ENCODE measurements at places on chromosomes 11 and 22. TPM values are rescaled to one million over a fixed set of nuclear protein-coding genes. Genes with fewer than 3 reads are reported as not detected.

LRRC32 gene
- polyA plus RNA-seq = not detected

PLAAT5 gene
- polyA plus RNA-seq = not detected

OR51B6 gene
- not detected for polyA plus RNA-seq

CBLIF gene
- polyA plus RNA-seq = not detected

SERHL2 gene
- polyA plus RNA-seq = 5.6 TPM

RAB36 gene
- 0.40 TPM for polyA plus RNA-seq

LGR4 gene
- polyA plus RNA-seq = 1.4 TPM

TOLLIP gene
- 46.4 TPM for polyA plus RNA-seq

- DNase-seq = no peak
Measured at GRCh38 chr22:36068776-36069344, 40.2 kb upstream of the RBFOX2 start.

DNA sequence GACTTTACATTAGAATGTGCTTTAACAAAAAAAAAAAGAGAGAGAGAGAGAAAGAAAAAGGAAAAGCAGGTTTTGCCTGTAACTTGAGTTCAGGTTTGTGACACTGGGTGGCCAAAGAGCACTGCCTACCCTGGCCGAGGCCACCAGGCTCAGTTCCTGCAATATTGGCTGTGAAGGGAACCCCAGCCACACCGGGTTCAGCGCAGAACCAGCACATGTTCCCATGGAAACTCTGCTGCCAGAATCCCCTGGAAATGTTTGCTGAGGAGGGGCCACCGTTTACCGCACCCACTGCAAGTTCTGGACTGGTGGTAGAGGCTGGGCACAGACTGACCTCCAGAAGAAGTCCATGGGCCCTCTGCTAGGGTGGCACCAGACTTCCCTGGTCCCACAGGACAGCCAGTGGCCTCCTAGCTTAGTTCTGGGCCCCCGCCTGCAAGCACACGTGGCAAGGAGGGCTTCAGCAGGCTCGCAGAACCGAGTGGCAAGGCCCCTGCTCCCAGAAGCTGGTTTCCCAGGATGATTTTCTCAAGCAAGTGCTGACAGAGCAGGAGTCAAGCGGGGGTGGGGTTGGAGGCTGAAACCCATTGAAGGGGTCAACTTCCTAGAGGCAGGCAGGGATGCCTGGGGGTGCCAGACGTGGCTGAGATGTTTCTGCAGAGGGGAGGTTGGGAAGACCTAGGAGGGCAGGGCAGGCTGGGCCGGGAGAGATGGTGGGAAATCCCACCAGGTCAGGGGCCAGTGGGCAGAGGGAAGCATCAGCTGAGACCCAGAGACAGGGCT, 51.2 kb downstream of the NFAM1 start:
- DNase-seq = no peak

- no peak for DNase-seq
Measured at GRCh38 chr11:64787526-64788320, 9.4 kb upstream of the SF1 start.

GRCh38 chr11:86179646-86180064, 64.9 kb upstream of the EED start:
- no peak for DNase-seq

GRCh38 chr11:127376301-127376700, 375.7 kb upstream of the KIRREL3 start:
- no peak for DNase-seq

- DNase-seq = no peak
Measured at GRCh38 chr11:134528453-134528852, 116.4 kb upstream of the B3GAT1 start.

- DNase-seq = peak; percentile 12
Measured at GRCh38 chr11:46120346-46121300, 631 bp downstream of the PHF21A start.

DNA sequence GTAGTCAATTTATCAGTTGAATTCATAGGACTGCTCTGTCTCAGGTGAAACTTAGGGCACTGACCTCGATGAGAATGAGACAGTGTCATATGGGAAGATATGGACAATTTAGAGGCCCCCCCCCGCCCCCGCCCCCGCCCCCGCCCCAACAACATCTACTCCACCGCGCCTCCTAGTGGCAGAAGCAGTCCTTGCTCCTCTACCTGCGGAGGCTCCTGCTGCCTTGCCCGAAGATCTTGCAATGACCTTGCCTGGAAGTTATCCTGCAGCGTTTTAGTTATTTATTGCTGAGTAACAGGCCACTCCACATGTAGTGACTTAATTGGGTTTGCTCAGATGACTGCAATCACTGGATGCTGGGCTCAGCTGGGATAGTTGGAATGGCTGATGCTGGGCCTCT, 15.2 kb downstream of the SERPINH1 start:
- DNase-seq = no peak

DNA sequence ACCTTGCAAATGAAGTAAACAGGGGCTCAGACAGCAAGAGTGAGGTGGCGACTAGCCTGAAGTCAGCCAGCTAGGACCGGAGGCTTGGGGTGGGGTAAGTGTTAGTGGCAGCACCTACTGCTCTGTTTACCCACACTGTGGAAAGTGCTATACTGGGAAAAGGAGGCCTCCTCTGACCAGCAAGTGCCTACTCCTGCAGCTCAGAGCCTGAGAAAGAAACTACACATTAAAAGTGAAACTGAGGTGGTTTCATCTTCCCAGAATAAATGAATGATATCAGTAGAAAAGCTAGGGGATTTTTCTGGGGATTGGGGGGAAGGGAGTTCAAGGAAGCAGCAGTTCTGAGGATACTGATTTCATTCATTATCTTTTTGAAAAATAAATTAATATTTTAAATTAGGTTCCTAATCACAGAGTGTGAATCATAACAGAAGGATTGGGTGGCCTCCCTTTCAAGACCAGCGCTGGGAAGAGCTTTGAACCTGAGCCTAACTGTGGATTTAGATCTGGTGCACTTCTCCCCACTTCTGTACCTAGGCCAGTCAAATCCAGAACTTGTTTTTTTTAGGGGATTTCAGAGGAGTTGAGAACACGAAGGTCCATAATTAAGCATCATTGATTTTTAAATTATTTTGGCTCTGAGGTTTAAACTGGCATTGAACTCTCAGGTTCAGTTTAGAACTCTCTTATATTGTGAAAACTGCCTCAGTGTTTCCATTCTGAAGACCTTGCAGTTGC, 48.1 kb upstream of the GRAMD1B start:
- DNase-seq = no peak

GRCh38 chr11:103881584-103881983, 154.9 kb upstream of the DDI1 start:
- no peak for DNase-seq

GRCh38 chr11:2989006-2989405, 3.1 kb downstream of the NAP1L4 start:
- DNase-seq = no peak

DNA sequence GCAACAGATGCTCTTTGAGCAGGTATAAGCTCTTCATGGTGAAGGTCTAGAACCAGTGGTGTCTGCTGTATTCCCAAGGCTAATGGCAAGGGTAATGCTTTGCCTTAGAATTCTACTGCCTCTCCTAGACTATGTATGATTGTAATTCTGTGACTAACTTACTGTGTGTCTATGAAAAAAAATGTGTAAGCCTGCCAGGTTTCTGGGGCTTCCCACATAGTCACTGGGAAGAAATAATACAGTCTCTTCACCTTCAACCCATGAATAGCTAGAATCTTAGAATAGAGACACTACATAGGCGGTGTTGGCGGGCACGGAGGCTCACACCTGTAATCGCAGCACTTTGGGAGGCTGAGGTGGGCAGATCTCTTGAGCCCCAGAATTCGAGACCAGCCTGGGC, 84.1 kb downstream of the C11orf91 start:
- no peak for DNase-seq

DNA sequence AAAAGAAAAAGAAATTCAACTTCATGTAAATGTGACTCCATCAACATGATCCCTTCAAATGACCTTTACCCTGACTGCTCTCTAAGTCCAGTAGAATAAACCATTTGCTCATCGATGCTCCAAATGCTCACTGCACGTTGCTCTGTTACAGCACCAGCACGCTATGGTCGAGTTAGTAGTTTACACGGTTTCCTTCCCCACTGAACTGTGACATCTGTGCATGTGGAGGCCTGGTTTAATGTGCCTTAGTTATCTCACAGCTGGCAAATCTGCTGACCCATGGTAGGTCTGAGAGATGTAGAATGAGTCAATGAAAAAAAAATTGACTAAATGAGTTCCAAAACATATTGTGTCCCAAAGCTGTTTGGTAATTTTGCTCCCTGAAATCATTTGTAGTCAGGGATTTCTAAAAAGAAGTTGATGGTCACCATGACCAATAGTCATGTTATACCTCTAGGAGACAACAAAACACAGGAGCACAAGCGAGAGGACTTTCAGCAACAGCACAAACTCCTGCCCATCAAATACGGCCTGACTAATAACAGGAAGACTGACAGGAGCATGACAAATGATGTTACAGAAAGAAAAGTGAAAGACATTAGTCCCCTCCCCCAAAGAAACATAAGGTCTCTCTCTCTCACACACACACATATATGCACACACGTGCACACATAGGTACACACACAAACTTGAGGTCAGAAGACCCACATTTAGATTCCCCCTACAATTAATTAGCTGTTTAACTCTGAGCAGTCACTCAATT, 624.5 kb downstream of the OPCML start:
- no peak for DNase-seq

DNA sequence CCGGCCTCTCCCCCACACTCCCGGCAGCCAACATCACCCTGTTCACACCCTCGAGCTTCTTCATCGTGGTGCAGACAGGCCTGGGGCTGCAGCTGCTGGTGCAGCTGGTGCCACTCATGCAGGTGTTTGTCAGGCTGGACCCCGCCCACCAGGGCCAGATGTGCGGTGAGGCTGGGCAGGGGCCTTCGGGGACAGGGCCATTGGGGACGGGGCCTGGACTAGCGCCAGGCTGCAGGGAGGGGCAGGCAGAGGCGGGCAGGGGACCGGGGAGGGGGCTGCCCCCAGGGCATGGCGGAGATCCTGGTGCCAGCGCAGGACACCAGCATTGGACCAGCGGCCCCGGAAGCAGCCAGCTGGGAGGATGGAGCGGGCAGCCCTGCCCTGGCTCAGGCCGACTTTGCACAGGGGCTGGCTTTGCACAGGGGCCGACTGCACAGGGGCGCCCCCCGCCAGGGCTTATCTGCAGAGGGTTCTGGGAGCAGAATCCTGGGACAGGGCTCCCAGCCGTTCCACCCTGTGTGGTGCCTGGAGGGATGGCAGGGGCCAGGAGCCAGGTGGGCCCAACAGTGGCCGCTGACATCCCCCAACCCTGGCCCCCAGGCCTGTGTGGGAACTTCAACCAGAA, 8.6 kb downstream of the MUC5B start:
- DNase-seq = no peak

- no peak for DNase-seq
Measured at GRCh38 chr11:65034423-65034822, 6.6 kb upstream of the SAC3D1 start.

- no peak for DNase-seq
Measured at GRCh38 chr11:66248903-66249302, 19.5 kb upstream of the RAB1B start.

- no peak for DNase-seq
Measured at GRCh38 chr22:45441138-45441537, 27.6 kb downstream of the RIBC2 start.

- no peak for DNase-seq
Measured at GRCh38 chr22:43298062-43298801, 44.9 kb downstream of the SCUBE1 start.

GRCh38 chr22:39718206-39718605, 147.7 kb downstream of the CACNA1I start:
- no peak for DNase-seq

GRCh38 chr11:118156531-118157185, 4.0 kb upstream of the SCN4B start:
- DNase-seq = no peak

DNA sequence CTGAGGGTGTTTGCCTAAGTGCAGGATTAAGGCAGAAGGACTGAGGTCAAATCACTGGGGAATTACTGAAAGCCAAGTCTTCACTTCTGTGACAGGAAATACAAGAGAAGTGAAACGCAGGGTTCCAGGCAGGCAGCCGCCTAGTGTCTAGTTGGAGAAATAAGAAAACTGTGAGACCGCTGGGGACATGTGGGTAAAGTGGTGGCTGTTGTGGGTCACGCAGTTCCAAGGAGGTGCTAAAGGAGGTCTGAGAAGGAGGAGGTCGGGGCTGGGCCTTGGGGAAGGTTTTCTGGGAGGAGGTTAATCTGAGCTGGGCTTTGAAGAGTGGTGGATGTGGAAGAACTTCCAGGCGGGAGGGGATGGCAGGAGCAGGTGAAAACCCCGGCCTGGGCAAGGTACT, 11.2 kb downstream of the MCM5 start:
- DNase-seq = peak; percentile 67

DNA sequence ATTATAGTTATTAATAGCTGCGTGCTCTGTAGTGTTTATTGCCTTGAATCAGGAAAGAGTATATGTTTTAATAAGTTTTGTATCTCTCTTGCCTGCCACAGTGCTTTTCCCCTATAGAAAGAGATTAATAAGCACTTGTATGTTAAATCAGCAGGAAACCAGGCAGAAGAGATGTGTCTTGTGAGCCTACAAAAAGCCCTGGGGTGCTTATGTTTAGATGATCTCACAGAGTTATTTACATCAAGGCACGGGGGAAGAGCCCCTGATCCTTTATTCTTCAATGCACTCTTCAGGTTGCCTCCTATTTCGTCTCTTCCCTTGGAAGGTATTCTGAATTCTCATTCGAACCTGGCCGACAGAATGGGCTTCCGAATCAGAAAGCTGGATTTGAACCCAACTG, 183.0 kb downstream of the MAML2 start:
- DNase-seq = no peak

GRCh38 chr11:9228091-9228490, 37.1 kb downstream of the DENND5A start:
- DNase-seq = no peak

GRCh38 chr11:115699733-115700132, 195.5 kb upstream of the CADM1 start:
- DNase-seq = no peak

- DNase-seq = no peak
Measured at GRCh38 chr22:20752104-20752741, 21.7 kb upstream of the SERPIND1 start.

GRCh38 chr11:103552086-103552485, 442.9 kb downstream of the DYNC2H1 start:
- no peak for DNase-seq

DNA sequence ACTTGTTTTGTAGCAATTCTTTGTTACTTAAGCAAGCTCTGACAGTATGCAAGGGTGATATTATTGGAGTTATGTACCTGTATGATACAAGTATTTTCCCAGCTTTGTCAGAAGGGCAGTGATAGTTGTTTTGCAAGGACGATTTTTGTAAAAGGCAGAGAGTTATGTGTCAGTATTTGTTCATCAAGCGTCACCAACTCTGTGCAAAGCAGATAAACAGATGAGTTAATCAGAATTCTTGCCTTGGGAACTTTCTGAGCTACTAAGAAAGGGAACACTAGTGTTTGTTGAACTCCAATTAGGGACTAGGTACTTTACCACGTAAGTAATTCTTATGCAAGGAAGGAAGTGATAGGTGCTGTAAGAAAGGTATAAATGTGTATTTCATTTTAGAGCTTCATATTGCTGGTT, 1.4 kb downstream of the USP47 start:
- peak; percentile 36 for DNase-seq

GRCh38 chr11:46348566-46349401, 1.5 kb downstream of the DGKZ start:
- no peak for DNase-seq

- no peak for DNase-seq
Measured at GRCh38 chr11:112481893-112482292, 221.2 kb upstream of the PLET1 start.
